ENCODE measurements at places on chromosomes 1 and 21.
A peak's percentile ranks its signal among the peaks of the same experiment; 100 is the strongest.

- no peak for DNase-seq
These were observed 39.4 kb downstream of the TRAPPC10 start for GRCh38 chr21:44051462-44051941.

- DNase-seq = no peak
These were observed 30.7 kb upstream of the IGSF5 start for GRCh38 chr21:39714331-39714730.

GRCh38 chr1:64388336-64388735 lies 81.6 kb upstream of the CACHD1 start:
- no peak for DNase-seq

- DNase-seq = no peak
These were observed 18.0 kb downstream of the MEGF6 start for GRCh38 chr1:3593334-3593733.

DNA sequence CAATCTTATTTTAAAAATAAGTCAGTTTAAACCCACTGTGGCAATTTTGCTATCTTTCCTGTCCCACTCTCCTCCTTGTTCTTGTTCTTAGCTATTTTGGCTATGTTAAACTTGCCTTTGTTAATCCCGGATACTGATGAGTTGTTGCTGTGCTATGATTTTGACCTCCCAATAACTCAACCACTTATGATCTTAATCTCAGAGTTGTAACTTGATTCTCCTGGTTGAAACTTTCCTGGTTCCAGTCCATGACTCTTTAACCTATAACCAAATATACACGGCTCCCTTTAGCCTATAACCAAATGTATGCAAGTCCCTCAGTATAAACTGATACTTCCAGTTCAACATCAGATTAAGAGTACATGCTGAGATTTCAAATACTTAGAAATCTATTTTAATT lies 15.6 kb upstream of the ACADM start:
- no peak for DNase-seq

- no peak for DNase-seq
These were observed 40.7 kb downstream of the HHAT start for GRCh38 chr1:210369425-210369824.

DNA sequence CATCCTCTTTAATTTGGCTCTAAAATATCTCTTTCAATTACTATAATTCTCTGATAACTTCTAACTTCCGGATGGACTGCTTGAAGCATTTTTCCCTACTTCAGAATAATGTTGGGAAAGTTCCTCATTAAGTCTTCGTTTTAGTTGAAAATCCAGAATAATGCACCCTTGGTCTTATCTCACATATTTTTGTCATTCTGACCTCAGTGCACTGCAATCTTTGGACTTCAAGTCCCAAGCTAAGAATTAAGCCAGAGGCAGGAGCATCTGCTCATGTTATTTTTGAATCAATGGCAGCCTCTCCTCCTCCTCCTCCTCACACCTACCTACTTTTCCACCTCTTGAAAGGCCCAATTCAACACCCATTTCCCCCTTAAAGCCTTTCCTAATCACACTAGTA lies 169.8 kb downstream of the CYYR1 start:
- no peak for DNase-seq

DNA sequence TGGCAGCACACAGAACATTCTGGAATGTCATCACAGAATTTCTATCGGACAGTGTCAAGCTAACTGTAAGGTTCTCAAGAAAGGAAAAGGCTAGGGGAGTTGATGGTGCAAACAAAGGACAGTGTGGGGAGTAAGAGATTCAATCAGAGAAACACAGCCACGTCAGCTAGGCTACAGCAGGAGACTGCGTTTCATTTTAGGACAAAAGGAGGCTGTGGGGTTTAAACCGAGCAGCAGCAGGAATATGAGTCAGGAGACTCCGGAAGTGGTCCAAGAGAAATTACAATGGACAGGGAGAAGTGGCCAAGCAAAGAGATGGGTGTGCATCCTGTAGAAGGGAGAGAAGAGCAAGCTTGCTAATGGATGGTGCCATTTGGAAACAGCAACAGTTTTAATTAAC lies 37.4 kb upstream of the C1orf198 start:
- DNase-seq = no peak

- DNase-seq = no peak
These were observed 3.7 kb upstream of the SLC1A7 start for GRCh38 chr1:53145942-53146708.

DNA sequence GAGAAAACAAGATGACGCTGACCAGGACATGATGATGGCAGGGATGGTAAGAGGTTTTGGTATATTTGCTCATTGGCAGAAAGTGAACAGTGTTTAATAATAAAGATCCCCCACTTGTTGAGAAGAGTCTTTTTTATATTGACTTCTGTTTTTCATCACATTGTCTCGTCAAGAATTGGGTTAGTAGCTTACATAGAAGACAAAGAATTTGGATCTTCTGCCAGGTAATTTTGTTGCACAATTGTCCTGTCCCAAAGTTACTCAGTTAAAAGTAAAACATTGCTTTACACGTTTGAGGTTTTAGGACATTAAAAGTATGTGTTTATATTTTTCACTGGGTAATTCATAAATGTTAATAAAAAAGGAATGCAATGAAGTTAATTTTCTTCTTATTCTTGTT lies 48.3 kb upstream of the LAMC2 start:
- DNase-seq = no peak

GRCh38 chr21:43313939-43314405 lies 113.0 kb downstream of the SIK1 start:
- no peak for DNase-seq

DNA sequence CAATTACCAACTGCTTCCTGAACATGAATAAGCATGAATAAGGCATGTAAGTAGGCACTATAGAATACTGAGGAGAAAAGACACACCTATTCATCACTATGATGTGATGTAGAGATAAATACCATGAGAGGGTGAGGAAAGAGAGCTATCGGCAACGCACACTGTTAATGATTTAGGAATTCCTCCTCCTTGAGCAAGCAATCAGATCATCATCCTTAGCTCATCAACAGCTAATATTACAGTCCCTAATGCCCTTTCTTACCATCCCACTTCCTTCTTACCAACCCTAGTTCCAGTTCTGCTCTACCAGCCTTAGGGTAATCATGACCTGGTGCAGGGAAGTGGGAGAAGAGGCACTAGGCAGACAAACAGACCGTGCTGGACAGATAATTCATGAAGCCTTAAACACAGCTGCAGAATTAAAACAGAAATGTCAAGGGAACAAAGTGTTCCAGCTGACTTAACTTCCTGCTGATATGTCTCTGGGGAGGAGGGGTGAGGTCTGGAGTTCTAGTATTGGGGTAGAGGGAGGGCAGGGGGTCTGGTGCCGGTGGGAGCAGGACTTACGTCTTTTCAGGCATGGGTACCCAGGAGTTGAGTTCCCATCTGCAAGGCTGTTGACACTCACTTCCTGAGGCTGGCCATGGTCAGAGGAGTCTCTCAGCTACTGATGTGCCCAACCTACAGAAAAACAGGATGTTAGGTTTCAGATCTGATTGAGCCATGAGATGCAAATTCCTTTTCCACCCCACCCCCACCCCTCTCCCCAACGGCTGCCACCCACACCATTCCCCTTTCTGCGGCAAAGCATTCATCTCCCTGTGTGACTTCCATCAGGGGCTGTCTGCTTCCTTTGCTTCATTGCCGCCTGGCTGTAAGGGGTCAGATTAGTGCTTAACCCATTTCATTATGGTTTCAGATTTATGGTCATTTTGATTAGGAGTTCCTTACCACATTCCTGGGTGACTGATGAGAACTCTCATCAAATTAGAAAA lies 12.6 kb upstream of the RCSD1 start:
- DNase-seq = peak; percentile 31

DNA sequence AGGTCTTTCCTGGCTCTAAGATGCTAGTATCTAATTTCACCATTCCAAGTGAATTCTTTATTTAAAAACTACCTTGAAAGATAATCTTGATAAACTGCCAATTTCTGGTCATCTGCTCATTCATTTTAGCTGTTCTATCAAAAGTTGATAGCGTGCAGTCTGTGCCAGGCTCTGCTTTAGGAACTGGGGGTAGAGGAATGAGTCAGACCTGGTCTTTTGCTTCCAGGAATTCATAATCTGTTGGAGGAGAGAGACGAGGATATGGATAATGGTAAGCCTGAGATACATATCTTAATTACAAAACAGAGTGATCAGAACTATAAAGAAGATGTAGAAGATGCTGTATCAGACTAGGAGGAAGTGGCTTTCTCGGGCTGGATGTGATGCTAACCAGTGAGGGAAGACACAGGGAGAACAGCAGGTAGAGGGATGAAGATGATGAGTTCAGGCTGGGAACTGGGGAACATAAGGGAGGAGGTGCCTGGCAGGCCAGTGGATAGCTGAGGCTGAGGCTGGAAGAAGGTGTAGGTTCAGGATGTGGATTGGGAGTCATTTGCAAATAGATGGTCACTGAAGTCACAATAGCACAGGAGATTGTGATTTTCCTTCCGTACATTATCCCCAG lies 12.3 kb upstream of the PHC2 start:
- DNase-seq = no peak

DNA sequence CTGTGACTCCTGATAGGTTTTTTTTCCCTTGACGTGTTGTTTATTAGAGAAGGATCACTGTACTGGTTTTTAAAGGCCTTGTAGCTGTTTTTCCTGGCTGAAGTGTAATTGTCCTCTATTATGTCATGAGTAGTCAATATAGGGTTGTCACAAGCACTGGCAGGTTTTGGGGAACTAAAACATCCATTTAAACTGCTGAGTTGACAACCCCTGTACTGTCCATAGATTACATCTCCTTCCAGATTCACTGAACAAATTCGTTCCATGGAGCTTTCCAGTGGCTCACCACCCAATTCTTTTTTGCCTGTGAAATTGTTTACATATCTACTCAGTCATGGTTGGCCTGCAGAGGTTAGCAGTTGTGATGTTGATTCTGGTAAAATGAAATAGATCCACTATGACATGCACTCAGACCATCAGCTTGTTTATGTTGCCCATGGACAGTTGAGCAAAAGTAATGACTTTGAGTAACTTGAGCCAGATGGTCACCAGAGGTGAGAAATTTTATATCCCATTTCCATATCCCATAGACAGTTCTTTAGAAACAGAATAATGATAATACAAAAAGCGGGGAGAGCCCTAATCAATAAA lies 59.9 kb upstream of the QSOX1 start:
- DNase-seq = no peak

GRCh38 chr1:223332997-223333396 lies 31.0 kb downstream of the SUSD4 start:
- DNase-seq = no peak

- no peak for DNase-seq
These were observed 11.6 kb downstream of the AHDC1 start for GRCh38 chr1:27592232-27592930.

GRCh38 chr1:229759037-229759435 lies 133.0 kb downstream of the URB2 start:
- no peak for DNase-seq

DNA sequence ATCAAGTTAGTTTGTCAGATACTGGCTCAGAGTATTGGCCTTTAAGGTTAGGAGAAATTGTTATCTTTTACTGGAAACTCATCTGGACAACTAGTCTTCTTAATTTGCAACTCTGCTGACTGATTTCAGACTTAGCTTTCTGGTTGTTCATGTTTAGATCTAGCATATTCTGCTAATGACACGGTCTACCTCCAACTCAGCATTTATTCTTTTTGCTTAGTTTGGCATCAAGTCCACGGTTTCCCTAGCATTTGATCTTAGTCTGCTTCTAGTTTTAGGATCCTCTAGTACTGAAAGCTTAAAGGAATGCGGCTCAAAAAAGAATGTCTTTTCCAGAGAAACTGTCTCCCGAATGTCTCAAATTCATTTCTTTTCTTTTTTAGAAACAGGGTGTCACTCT lies 75.6 kb upstream of the SLFNL1 start:
- DNase-seq = no peak

DNA sequence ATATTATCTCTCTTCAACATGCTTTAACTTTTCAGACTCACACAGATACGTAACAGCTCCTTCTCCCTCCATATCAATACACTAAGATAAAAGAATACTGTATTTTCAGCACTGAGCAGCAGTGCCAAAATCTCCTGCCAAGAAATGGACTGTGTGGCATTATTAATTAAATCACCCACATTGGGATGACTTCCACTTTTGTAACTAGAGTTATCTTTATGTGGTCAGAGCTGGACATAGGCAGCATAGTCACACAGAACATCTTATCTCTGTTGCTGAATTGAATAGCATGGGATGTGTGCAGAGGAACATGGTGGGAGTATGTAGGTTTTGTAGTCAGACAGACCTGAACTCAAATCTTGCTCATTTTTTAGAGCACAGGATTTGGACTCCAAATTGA lies 41.4 kb upstream of the CACYBP start:
- no peak for DNase-seq

GRCh38 chr1:143720087-143721023 lies 251.4 kb downstream of the FAM72C start:
- no peak for DNase-seq

GRCh38 chr1:34768856-34769255 lies 9.3 kb downstream of the GJB4 start:
- DNase-seq = no peak

- DNase-seq = no peak
These were observed 361 bp downstream of the TMCC2 start for GRCh38 chr1:205228093-205228521.

- DNase-seq = no peak
These were observed 3.2 kb upstream of the ADIPOR1 start for GRCh38 chr1:202961220-202961880.

GRCh38 chr1:65846866-65847265 lies 54.2 kb downstream of the PDE4B start:
- DNase-seq = no peak

GRCh38 chr1:107450899-107451664 lies 310.2 kb downstream of the NTNG1 start:
- DNase-seq = no peak

DNA sequence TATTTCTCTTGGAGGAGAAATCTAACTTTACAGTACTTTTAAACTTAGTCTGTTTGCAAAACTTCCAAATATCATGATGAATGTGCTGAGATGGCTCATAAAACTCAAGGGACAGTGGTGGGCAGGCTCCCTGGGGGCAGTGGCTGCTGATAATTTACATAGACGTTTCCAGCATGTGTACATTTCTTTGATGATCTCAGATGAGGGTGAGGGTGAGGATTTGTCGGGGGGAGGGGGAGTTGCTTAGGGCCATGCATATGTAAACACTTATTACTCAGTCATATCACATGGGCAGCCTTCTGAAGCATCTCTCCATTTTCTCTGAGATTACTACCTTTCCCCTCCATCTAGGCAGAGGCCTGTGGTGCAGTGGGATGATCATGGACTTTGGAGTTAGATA lies 152.9 kb upstream of the HMGB4 start:
- no peak for DNase-seq

GRCh38 chr1:84598846-84599741 lies 24.9 kb upstream of the CTBS start:
- no peak for DNase-seq

- DNase-seq = no peak
These were observed at the start of gene FCRLA for GRCh38 chr1:161706482-161707347. Gene FCRLA, plus strand, starts transcription at chr1:161707229. Its CDS starts 36 bp downstream, at chr1:161707265.

DNA sequence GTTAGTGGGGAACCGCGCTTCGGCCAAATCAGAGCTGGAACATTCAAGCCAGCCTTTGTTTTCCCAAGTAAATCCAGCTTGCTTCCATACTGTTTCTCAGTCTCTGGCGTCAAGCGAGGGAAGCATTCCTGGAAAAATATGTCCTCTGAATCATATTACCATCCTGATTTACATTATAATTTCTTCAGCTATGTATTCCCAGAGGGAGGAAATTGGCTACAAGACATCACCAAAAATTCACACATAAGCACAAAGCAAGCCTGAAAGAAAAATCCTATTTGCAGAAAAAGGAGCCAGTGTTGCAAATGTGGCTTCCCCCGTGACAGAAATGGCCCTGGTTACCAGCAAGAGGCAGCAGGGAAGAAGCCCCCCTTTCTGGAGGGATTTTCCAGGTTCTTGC lies 233.3 kb downstream of the KCNJ6 start:
- no peak for DNase-seq

- DNase-seq = no peak
These were observed 39.9 kb downstream of the ACP6 start for GRCh38 chr1:147630447-147630846.
